ENCODE measurements at places on chromosomes 12 and 14. TPM values are rescaled to one million over a fixed set of nuclear protein-coding genes. Genes with fewer than 3 reads are reported as not detected.

GDF11 gene
- total RNA-seq: 11.8 TPM

STYK1 gene
- total RNA-seq: 8.9 TPM

CLEC14A gene
- total RNA-seq: 0.62 TPM

KLRC2 gene
- total RNA-seq: 0.57 TPM

- no peak for DNase-seq
Observed at GRCh38 chr12:28870839-28871440, 278.1 kb upstream of the FAR2 start.

- no peak for DNase-seq
Observed at GRCh38 chr12:52407918-52408317, 1.8 kb upstream of the KRT82 start.

Measured in type B pancreatic cell (in vitro differentiated cells).